HEK293T (cell line): ENCODE measurements at places on chromosomes 4 and X.

- no peak for DNase-seq
These were observed 36.8 kb downstream of the FABP2 start for GRCh38 chr4:119284876-119285780.

- no peak for DNase-seq
These were observed 73.9 kb downstream of the APBB2 start for GRCh38 chr4:41140410-41140809.

- DNase-seq = no peak
These were observed 8.5 kb downstream of the UNC5C start for GRCh38 chr4:95540227-95540626.

GRCh38 chrX:17596546-17597205, 140.6 kb upstream of the SCML1 start:
- DNase-seq = no peak

GRCh38 chr4:153452658-153453378, 13.3 kb upstream of the TMEM131L start:
- no peak for DNase-seq

DNA sequence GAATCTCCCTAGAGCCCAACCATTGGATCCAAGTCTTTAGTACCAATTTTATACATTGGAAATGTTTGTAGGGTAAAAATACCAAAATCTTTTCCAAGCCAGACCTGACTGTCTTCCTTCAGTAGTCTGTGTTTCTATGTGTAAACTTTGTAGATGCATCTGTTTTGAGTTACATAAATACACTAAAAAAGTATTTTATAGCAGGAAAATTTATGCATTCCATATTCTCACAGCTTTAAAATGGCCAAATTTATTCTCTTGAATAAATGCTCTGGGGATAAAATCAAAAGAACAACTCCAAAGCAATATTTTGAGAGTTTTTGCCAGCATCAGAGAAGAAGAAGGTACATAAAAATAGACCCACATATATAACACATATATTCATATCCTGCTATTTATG, 377.4 kb downstream of the PPP3CA start:
- DNase-seq = no peak

GRCh38 chr4:48250343-48250742, 19.3 kb downstream of the TEC start:
- DNase-seq = no peak

DNA sequence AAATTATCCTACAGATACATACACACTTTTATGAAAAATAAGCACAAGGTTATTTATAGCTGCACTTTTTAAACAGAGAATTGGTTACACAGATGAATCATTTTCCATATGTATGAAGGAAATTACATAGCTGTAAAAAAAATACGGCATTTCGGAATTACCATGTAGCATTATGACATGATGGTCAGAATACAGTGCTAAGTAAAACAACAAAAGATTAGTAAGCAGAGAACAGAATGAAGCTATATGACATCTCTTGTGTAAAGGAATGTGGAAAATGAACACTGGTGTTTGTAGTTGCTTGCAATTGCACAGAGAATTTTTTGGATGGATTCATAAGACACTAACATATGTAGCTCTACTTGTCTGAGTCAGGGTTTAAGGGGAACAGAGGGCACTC, 1222.0 kb upstream of the PRKX start:
- DNase-seq = no peak

- DNase-seq = no peak
These were observed 219.0 kb downstream of the PALLD start for GRCh38 chr4:168715896-168716295.

- DNase-seq = no peak
These were observed 612 bp upstream of the RRAGB start for GRCh38 chrX:55716937-55717336.
